ENCODE measurements at places on chromosomes 2 and 18. TPM values are rescaled to one million over a fixed set of nuclear protein-coding genes. Genes with fewer than 3 reads are reported as not detected.

GRCh38 chr2:236993286-236993685 lies 92.4 kb upstream of the COPS8 start:
- no peaks in the 10 kb centered on the region for H3K36me3 ChIP-seq
- H3K4me3 ChIP-seq, result no peak overlapping the region
- no peak for DNase-seq
- H3K4me1 ChIP-seq, result peaks cover 17% of the 10 kb centered on the region
- H3K27ac ChIP-seq, result no peak overlapping the region

CD8A gene
- total RNA-seq, result 4.3 TPM

GRCh38 chr18:23301972-23302371 lies 151.1 kb upstream of the RIOK3 start:
- H3K27ac ChIP-seq, result no peak overlapping the region
- H3K36me3 ChIP-seq, result no peaks in the 10 kb centered on the region
- no peaks in the 10 kb centered on the region for H3K27me3 ChIP-seq
- no peaks in the 10 kb centered on the region for H3K4me1 ChIP-seq
- peak; percentile 63 for DNase-seq

UNC50 gene
- 81.4 TPM for total RNA-seq

- H3K4me3 ChIP-seq, result no peak overlapping the region
- H3K36me3 ChIP-seq, result no peaks in the 10 kb centered on the region
- no peaks in the 10 kb centered on the region for H3K4me1 ChIP-seq
- no peak overlapping the region for H3K27ac ChIP-seq
- DNase-seq, result no peak
- H3K27me3 ChIP-seq, result no peaks in the 10 kb centered on the region
Observed at GRCh38 chr2:51065276-51065675, 33.3 kb upstream of the NRXN1 start.
